ENCODE measurements at places on chromosomes 3 and 15.

GRCh38 chr15:73633991-73634495 lies 854 bp upstream of the NPTN start:
- no peak for DNase-seq

DNA sequence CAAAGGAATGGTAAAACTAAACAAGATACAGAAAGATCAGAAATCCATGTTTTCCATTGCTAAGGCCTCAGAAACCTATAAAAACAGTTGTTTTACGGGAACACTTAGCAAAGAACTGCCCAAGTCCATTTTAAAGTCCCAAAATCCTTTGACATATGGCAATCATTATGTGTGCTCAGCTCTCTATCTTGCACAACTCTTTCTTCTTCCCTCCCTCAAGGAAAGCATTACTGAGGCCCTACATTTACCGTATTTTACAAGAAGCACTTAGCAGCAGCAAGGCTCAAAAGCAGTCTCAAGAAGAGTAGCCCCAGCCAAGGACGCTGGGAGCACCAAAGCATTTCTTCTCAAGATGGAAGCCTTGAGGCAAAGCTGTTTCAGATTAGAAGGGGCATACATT lies 169.6 kb upstream of the LRTM1 start:
- DNase-seq: no peak

- DNase-seq: no peak
Observed at GRCh38 chr3:102722317-102722716, 287.5 kb downstream of the ZPLD1 start.

- no peak for DNase-seq
Observed at GRCh38 chr3:48299746-48300712, 33.4 kb downstream of the SPINK8 start.

DNA sequence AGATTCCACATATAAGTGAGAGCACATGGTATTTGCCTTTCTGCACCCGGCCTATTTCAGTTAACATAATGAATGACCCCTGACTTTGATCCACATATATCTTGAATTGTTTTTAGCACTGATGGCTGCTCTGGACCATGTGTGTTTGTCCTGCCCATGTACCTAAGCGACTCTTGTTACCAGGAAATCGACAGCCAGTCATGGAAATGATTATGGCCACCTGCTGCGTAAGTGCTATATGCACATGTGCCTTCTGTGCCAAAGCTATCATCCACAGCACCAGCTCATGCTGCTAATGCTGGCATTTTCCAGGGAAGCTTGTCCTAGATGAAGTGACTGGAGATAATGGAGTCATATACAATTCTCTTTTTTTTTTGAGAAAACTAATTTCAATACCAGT lies 103.7 kb downstream of the PEX5L start:
- DNase-seq: no peak

- no peak for DNase-seq
Observed at GRCh38 chr3:172461530-172462138, 13.4 kb upstream of the GHSR start.

DNA sequence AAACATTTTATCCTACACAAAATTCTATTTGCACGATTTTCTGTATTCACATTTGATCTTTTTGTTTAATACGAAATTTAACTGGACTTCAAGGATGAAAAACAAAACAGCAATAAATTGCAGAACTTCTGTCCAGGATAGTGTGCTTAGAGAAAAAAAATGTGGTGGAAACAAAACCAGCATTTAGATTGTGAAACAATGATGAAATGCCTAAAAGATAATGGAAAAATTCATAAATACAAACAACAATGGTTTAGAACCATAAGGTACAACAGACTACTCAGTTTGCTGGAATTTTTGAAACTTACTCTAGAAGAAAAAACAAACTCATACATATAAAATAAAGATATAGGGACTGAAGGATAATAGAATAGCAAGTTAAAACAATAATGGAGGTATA lies 234.0 kb downstream of the BCHE start:
- no peak for DNase-seq

GRCh38 chr3:24582431-24583403 lies 88.1 kb upstream of the THRB start:
- no peak for DNase-seq

GRCh38 chr3:25594007-25594502 lies 70.7 kb downstream of the TOP2B start:
- DNase-seq: peak; percentile 3

DNA sequence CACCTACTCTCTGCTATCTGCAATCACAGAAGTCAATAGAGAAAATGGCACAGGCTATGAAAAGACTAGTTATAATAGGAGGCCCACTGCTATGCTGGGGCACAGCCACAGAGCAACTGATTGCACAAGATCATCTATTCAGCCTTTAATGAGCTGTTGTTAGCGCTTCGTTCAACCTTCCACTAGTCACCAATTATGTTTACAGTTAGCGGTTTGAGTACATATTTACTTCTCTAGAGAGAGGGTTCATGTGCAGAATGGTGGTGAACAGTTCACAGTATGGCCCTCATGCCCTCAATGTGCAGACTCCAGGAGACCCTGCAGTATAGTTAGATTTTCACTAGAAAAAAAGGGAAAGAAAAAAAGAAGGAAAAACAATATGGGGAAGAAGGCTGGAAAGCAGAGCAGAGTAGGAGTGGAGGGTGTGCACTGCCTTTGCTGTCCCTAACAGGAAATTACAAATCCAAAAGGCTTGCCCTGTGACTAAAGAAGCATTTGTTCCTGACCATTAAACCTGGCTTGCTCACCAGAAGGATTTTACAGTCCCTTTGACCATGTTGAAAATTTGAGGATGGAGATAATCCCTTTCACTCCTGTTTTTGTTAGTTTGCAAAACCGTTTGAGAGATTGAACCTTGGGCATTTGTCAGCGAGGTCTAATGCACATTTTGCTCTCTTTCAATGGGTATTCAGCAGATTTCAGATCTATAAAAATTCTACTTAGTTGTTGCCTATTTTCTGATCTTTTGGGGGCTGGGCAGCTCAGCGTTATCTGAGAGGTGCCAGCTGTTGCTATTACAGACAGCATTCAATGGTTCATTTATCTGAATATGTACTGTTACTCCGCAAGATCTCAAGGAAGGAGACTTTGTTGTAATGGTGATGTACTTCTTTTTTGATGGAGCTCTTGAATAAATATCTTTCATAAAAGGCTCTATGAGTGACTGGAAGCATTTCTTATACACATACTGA lies 296.1 kb downstream of the LSAMP start:
- DNase-seq: no peak

- DNase-seq: no peak
Observed at GRCh38 chr3:9638155-9638554, 11.2 kb upstream of the MTMR14 start.

DNA sequence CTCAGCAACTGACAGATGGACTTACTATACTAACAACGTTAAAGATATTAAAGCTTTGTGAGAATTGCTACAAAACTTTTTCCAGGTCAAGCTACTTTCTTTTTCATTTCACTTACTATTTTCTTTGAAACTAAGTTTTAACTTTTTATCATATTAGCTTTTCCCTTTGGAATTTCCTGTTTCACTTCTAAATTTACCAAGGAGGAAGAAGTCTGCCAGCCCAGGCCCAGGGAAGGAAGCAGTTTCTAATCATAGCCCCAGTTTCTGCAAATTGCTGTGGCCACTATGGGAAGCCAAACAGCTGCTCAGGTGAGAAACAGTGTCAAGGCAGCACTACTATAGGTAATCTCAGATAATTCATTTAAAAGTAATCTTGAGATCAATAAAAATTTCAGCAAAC lies 18.4 kb downstream of the CYFIP1 start:
- DNase-seq: no peak

DNA sequence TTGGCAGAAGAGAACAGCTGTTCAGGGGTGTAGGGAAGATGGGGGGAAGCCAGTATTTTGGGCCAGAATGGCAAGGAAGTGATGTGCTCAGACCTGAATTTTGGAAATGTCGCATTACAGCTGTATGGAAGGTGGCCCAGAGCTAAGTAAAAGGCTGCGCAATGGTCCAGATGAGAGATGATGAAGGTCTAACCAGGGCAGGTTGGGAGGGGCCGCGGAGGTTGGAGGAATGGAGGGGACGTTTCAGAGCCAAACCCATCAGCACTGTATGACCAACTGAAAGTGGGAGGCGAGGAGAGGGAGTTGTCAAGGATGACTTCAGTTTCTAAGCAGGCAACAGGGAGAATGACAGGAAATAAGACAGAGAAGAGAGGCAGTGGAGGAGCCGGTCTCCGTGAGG lies 60.8 kb downstream of the ADCY5 start:
- no peak for DNase-seq

- no peak for DNase-seq
Observed at GRCh38 chr3:56835650-56836227, 34.0 kb upstream of the ARHGEF3 start.

DNA sequence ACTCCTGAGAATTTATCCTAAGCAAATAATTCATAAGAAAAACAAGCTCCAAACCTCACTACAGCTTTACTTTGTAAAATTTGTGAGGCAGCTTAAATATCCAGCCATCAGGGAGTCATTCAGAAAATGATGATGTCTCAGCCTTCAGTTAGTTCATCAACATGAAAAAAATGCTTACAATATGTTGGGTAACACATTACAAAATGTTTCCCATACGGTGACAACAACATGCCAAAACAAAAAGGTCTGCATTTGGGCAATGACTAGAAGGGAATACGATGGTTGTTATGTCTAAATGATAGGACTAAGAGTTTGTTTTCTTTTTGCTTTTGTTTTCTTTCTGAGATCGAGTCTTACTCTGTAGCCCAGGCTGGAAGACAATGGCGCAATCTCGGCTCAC lies 47.0 kb upstream of the CFAP161 start:
- DNase-seq: no peak

- DNase-seq: no peak
Observed at GRCh38 chr15:101702077-101702476, 22.2 kb downstream of the TARS3 start.

DNA sequence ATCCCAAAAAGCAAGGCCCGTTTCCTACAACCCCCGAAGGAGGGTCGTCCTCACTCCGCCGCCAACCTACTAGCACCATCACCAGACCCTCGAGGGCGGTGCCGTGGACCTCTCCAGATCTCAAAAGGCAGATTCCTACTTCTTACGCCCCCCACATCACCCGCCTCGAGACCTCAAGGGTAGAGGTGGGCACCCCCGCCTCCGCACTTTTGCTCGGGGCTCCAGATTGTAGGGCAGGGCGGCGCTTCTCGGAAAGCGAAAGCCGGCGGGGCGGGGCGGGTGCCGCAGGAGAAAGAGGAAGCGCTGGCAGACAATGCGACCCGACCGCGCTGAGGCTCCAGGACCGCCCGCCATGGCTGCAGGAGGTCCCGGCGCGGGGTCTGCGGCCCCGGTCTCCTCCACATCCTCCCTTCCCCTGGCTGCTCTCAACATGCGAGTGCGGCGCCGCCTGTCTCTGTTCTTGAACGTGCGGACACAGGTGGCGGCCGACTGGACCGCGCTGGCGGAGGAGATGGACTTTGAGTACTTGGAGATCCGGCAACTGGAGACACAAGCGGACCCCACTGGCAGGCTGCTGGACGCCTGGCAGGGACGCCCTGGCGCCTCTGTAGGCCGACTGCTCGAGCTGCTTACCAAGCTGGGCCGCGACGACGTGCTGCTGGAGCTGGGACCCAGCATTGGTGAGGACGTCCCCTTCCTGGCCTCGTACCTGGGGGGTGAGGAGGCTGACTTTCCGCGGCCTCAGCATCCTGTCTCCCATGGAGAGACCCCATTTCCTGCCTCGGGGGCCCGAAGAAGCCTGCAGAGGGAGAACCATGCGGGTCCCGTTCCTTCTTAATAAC lies at the start of gene MYD88:
TSS of gene MYD88 (plus strand) at position 313 of the 842 bp plus-strand sequence. CDS start at position 353, 40 bp downstream.
- DNase-seq: peak; percentile 75

DNA sequence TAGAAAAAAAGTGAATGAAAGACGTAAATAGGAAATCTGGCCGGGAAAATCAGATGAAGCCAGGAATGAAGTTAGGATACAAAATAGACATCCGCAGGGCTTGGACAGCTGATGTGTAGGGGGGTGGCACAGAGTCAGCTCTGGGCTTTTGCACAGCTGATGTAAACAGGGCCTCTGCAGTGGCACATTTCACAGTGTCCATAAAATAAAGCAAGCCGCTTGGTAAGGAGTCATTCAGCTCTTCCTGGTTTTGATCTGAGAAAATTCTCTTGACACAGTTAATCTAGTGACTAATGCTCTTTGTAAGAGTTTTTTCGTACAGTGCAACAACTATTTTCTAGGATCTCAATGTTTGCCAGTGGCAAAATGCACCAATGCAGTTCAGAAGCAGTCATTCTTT lies 153.3 kb downstream of the USP13 start:
- no peak for DNase-seq

DNA sequence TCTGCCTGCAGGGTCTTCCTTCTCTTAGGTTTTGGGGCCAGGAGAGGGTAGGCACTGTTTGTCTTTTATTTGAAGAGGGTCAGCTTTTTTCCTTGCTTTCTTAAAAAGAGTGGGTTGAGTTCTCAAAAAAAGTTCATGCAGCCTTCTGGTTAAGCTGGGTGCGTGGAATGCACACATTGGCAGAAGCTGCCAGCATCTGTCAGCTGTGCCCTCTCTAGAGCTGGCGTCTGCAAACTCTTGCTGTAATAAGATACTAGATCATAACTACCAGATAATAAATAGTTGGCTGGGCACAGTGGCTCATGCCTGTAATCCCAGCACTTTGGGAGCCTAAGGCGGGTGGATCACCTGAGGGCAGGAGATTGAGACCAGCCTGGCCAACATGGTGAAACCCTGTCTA lies 373.4 kb downstream of the OCA2 start:
- no peak for DNase-seq

DNA sequence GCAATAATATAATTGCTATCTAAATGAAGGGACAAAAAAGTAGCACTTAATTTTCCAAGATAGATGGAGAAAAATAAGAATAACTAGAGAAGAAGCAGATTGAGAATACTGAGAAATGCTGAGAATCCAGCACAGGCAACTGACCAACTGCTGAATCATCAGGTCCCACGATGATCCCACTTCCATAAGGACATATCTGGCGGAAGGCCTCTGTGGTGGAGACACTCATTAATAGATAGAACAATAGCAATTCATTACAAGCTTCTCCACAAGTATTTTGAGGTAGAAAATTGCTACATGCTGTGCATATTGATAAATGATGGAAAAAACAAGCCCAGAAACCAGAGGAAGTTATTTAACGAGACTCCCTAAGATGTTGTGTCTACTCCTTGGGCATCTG lies 105.9 kb downstream of the DUT start:
- no peak for DNase-seq

- DNase-seq: peak; percentile 40
Observed at GRCh38 chr3:4976109-4976508, 3.1 kb upstream of the BHLHE40 start.
